Fibroblast of skin of right quadriceps (primary cell): ENCODE measurements at places on chromosomes 2 and 18.

GRCh38 chr2:51960281-51960680 is 928.3 kb upstream of the NRXN1 start:
- no peak for DNase-seq

DNA sequence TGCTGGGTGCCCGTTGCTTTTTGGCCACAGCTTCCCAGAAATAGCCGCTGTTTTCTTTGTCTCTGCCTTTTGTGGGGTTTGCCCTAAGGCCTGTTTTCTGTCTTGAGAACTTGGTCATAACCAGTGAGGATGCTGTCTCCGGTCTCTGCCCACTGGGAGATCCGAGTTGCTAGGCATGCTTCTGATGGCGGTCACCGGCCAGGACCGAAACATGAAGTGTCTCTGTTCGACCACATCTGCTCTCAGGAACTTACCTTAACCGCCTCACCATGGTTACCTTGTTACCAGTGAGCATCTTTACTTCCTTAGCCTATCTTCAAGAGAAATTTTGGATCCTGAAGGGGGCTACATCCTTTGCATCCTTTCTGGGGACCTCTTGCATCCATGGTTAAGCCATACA is 91.9 kb downstream of the RTP5 start:
- DNase-seq, result no peak

DNA sequence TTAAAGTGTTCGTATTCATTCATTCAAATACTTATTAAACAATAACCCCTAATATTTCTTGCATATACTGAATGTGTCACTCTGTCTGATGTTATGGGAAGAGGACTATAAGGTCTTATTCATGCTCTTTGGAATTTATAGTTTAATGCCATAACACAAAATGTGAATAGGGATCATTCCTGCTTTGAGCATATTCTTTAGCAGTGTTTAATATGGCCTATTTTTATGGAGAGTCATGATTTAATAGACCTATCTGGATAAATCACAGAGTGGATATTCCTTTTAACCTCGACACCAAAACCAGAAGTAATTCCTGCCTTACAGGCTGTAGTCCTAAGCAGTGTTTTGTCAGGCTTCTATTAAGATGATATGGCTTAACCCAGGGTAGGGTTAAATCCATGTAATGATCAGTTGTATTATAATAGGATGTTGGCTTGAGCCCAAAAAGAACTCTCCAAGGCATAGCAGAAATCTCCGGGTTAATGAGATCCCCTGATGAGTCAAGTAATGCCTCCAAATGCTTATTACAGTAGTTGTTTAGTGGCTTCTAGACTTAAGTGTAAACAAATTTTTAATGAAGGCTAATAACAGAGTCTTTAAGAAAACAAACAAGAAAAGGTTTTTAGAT is 54.3 kb downstream of the GULP1 start:
- DNase-seq, result peak; percentile 31

DNA sequence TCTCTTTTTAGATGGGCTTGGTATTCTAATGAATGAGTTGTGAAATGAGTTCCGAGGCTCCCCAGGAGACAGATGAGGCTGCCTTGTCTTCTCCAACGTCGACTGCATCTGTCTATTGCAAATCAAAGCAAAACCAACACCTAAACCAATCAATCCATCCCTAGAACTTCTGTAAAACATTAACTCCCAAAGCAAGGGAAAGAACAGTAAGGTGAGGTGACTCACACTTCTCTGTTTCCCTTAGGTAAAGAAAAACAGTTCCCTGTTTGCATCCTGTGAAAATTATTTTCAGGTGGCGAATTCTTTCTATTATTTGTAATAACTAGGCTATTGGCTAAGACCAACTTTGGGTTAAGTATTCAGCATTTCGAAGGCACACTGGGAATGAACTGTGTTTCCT is 249.4 kb downstream of the EPHA4 start:
- DNase-seq, result no peak

DNA sequence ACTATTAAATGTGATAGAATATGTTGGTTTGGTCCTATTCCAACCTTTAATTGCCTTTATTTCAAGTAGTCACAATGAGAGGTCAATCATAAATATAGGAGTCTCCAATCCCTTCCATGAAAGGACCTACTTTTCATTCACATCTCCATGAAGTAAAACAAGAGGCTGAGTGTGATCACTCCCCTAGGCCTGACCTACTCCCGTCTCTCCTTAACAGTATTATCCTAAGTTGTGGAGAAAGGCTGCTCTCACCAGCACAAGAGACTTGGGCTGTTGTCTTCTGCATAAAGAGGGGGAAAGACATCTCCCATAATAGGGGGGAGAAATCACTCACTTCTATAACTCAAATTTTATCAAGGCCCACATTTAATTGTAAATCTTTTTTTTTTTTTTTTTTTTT is 105.4 kb downstream of the SOS1 start:
- no peak for DNase-seq

DNA sequence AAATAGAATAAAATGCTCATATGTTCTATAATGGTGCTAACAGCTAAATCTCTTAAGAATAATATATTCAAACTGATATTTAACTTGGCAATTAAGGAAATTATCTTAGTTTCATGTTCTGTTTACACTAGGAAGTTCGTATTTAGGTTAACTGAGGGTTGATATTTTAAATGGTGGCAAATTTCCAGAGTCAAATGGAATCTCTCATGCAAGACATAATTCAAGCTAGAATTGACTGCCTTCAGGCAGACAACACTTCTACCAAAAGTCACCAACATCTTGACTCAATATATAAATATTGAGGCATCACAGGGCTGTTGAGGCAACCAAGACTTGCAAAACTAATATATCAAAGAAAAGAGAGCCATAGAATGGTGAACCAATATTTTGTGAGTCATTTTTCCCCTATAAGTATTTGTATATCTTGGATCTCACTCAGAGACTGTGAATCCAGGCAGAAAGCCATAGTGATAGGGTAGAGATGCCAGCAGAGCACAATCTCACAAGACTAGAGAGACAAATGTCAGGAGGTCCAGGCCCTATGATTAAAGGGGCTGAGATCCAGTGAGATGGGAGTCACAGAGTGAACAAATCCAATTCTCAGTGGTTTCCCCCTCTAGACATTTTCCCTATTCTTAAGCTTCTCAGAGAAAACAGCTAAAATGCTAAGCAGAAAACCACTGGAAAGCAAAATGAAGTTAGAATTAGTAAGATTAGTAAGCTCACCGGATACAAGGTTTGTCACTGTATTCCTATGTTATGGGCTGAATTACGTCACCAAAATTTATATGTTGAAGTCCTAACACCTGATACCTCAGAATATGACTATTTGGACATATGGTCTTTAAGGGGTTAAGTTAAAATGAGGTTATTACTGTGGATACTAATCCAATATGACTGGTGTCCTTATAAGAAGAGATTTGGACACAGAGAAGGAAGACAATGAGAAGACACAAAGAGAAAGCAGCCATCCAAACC is 358.2 kb upstream of the UBE2E3 start:
- DNase-seq, result peak; percentile 89

- no peak for DNase-seq
Observed at GRCh38 chr2:151095463-151095862, 166.2 kb downstream of the RBM43 start.

- no peak for DNase-seq
Observed at GRCh38 chr2:102283996-102284395, 27.4 kb upstream of the IL1RL1 start.

GRCh38 chr2:207223051-207223450 is 57.3 kb upstream of the KLF7 start:
- peak; percentile 87 for DNase-seq

DNA sequence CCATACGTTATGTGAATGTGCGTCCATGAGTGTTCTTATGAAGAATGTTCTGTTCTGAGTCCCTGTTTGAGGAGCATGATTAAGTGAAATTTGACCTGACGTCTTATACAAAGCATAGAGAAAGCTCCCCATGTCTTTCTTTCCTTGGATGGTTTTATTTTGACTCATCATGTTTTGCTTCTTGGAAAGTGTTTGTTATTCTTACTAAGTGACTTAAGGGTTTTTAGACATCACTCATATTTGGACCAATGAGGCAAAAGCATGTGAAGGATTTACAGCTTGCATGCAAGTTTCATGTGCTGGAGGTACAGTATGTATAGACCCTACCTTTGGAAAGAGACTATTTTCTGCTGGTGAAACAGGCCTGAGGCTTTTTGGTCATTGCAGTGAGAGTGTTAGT is 33.5 kb upstream of the ZEB2 start:
- peak; percentile 94 for DNase-seq

DNA sequence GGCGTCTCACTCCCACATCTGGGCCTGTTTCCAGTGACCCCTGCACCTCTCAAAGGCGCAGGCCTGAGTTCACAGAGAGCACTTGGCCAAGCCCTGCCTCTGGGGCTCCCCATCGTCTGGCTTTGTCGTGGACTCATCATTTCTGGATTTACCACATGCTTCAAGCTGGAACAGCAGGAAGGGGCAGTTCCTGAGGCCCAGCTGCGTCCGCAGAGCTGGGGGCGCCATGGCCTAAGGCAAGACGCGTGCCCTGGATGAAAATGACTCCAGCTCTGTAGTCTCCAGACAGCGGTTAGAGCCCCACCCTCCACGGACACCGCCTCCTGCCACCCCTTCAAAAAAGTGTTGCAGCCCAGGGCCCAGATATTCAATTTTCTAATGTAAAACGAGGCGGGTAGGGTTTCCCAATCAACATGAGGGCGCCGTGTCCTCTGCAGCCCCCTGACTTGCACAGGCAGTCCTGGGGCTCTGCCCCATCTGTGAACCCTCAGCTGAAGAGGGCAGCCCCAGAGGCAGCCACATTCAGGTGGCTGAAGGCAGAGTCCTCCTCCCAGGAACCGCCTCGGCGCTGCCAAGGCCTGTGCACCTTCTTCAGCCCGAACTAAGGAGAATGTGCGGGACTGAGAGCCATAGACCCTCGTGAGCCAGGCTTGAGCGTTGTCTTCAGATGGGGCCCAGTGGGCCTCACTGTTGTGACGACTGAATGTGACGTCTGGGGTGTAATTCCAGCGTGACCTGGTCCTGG is 85.5 kb downstream of the NFATC1 start:
- no peak for DNase-seq

DNA sequence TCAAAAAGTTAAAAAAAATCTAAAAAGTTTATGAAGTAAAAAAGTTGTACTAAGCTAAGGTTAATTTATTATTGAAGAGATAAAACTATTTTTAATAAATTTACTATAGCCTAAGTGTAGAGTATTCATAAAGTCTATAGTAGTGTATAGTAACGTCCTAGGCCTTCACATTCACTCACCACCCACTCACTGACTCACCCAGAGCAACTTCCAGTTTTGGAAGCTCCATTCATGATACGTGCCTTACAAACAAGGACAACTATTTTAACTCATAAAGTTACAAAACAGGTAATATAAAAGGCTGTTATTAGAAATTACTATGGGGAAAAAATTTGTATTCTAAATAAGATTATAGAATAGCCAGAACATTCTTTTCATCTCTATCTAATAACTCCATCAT is 158.9 kb upstream of the FN1 start:
- peak; percentile 52 for DNase-seq

GRCh38 chr2:19855542-19856431 is 46.0 kb downstream of the TTC32 start:
- no peak for DNase-seq

GRCh38 chr2:46300406-46300832 is 3.2 kb downstream of the EPAS1 start:
- no peak for DNase-seq

GRCh38 chr18:49510393-49511115 is 23.5 kb upstream of the C18orf32 start:
- DNase-seq, result peak; percentile 34

DNA sequence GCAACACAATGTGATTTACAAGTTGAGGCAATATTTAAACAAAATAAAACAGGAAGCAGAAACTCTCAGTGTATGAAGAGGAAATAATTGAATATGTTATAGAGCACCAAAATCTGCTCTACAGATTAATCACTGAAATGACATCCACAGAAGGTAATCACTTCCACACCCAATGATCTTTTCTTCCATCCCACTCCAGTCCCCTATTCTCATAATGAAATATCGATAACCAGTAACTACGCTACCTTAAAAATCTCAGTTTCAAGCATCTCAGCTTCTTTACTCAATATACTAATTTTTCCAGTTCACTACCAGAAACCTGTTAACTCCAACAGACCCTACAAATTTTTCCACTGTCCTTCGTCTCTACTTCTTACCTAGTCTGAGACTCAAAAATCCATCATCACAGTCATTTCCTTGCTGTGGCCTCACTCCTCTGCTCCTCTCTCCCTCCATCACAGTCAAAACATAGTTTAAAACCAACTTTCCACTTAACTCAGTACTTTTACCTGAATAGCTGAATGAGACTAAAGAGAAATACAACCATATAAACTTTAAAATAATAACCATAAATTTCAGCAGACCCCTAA is 67.1 kb downstream of the MEMO1 start:
- no peak for DNase-seq

- no peak for DNase-seq
Observed at GRCh38 chr18:6626457-6626856, 103.1 kb upstream of the ARHGAP28 start.

DNA sequence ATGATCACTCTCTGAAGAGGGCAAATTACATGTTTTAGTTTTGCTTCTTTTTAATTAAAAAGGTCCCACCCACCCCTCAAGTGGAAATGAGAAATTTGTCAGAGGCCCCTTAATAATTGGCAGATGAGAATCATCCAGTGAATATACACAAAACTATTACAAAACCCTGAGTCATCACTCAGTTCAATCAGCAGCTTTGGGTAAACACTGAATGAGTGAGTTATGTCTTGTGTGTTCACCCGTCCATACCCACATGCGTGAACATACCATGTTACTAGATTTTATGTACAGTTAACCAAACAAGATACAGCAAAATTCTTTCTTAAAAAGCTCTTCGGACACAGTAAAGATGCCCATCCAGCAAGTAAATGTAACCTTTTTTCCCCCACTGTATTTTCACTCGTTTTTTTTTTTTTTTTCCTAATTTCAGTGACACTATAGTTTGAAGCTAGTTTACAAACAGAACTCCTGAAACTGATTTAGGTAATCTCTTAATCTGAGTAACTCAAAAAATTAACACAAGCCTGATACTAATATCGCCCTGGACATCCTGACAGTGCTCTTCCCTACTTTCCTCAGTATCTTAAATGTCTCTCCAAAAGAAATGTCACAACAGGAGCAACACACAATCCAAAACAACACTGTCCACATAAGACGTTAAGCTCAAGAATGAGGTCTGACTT is 1.4 kb downstream of the PSME4 start:
- peak; percentile 83 for DNase-seq
